ENCODE measurements at places on chromosomes 12 and 14.

GRCh38 chr12:104605685-104606084 is 148.9 kb downstream of the CHST11 start:
- peak; percentile 48 for DNase-seq

DNA sequence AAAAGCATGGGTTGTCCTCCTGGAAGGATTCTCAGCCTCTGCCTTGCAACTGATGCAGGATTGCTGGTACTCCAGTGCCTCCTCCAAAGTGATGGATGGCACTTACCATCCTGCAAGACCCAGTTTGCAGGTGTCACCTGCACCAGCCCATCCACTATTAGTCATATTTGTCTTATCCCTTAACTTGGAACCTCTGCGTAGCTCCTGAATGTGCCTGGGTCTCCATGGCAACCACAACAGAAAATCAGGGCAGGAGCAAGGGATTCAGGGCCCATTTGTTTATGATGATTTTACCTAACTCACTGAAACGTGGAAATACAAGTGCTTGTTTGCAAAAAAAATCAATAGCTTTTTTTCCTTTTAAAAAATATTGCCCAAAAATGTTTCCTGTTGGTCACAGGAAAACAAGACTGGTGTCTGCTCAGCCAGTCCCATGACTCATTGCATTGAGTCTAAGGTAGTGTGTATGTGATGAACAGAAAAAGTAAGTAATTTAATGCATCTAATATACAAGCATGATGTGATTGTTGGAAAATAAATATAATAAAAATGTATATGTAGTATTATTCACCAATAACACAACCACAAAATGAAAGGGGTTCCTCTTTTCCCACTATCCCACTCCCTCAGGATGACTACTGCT is 1196.3 kb upstream of the TMEM132C start:
- DNase-seq: no peak

GRCh38 chr12:4959381-4959780 is 49.7 kb downstream of the KCNA1 start:
- no peak for DNase-seq

DNA sequence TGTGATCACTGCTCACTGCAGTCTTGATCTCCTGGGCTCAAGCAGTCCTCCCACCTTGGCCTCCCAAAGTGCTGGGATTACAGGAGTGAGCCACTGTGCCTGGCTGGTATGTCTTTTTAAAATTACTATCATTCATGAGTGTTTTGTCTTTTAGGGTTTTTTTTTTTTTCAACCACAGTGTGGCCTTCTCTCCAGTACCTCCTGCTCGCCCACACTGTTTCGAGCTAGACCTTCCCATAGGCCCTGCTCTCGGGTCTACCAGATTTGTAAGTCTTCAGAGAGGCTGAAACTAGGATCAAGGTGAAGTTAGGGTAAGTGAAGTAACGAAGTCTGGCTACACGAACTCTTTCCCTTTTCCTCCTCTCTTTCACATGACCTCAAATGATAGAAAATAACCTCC is 1.5 kb downstream of the BIN2 start:
- DNase-seq: no peak

GRCh38 chr12:48693572-48693971 is 11.5 kb upstream of the KANSL2 start:
- no peak for DNase-seq

GRCh38 chr14:68099495-68100045 is 280.0 kb downstream of the RAD51B start:
- peak; percentile 82 for DNase-seq

DNA sequence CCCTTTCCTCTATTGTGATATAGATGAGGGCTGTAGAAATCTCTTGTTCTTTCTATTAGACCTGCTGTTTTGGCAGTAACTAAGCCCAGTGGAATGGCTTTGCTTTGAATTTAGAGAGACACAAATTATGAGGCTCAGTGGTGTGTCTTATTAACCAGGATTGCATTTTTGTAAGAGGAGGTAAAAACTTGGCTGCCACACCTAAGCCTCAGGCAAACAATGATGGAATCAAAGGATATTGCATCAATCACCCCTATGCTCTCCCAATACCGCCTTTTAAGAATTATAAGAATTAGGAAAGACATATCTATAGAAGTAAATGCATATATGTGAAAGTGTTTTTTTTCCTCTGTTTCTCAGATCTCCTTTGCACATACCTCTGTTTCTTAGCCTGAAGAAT is 63.3 kb downstream of the ACSS3 start:
- no peak for DNase-seq

GRCh38 chr14:29900609-29901350 is 26.9 kb downstream of the PRKD1 start:
- no peak for DNase-seq

- peak; percentile 22 for DNase-seq
Observed at GRCh38 chr14:94426526-94426925, 26.1 kb downstream of the SERPINA11 start.

- DNase-seq: peak; percentile 71
Observed at GRCh38 chr12:47032644-47033043, 46.8 kb upstream of the PCED1B start.

DNA sequence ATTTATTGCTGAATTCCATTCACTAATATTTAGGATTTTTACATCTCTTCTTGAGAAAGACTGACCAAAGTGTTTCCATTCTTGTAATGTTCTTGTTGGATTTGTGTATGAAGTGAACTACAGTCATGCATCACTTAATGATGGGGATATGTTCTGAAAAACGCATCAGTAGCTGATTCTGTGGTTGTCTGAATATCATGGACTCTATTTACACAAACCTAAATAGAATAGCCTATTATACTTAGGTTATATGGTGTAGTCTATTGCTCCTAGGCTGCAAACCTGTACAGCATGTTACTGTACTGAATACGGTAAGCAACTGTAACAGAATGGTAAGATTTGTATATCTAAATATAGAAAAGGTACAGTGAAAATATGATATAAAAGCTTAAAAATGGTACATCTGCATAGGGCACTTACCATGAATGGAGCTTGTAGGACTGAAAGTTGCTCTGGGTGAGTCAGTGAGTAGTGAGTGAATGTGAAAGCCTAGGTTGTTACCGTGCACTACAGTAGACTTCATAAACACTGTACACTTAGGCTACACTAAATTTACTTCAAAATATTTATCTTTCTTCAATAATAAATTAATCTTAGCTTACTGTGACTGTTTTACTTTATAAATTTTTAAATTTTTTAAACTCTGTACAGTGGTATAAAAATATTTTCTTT is 27.6 kb upstream of the P2RX4 start:
- no peak for DNase-seq

DNA sequence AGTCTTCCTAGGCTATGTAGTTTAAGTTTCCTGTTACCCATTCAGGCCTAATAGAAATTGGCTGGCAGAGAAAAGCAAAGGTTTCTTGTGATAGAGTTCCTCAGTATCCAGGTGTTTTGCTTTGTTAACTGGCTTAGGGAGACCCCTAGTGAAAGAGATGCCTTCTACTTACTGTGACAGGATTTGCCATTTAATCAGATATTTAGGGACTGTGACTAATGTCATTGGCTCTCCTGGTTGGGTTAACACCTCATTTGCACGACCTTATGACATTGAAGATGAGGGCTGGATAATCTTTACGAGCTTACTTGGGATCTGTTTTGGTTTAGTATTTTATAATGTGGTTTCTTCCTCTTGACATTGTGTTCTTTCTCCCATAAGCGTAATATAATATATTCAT is 5.8 kb downstream of the MON2 start:
- no peak for DNase-seq

DNA sequence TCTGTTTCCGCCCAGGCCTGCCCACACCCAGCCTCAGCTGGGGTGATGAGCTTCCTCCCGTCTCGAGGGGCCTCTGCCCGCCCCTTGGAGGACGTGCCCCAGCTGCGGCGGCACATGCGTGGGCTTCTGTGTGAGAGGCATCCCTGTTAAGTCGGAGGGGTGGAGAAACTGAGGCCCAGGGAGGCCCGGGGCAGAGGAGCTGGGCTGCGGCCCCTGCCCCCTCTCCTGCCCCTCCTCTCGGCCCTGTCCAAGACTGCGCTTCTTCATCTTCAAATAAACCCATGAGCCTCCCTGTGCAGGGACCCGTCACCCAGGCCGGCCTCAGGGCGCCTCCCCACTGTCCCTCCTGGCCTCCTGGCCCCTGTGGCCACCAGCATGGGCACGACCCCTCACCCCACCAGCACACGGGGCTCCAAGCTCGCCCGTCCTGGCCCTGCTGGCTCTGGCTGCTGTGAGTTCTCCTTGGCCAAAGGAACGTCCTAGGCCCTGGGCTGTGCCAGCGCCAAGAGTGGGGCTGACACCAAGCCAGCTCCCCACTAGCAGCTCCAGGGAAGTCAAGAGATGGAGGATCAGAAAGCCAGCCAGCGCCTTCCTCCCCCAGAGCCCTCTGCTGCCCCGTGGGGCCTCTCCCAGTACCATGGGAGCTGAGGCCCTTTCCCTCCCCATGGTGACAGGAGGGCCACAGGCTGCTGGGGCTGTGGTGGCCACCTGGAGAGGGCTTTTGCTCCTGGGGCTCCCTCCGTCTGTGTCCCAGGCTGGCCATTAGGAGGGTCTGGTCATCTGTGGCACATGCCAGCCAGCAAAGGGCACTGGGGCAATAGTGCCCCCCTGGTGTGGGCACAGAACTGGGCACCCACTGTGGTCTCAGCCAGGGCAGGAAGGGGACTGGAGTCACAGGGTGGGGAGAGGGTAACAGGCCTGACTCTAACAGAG is 180.4 kb downstream of the KIF26A start:
- no peak for DNase-seq

GRCh38 chr14:96309133-96309895 is 53.3 kb downstream of the BDKRB1 start:
- DNase-seq: no peak

DNA sequence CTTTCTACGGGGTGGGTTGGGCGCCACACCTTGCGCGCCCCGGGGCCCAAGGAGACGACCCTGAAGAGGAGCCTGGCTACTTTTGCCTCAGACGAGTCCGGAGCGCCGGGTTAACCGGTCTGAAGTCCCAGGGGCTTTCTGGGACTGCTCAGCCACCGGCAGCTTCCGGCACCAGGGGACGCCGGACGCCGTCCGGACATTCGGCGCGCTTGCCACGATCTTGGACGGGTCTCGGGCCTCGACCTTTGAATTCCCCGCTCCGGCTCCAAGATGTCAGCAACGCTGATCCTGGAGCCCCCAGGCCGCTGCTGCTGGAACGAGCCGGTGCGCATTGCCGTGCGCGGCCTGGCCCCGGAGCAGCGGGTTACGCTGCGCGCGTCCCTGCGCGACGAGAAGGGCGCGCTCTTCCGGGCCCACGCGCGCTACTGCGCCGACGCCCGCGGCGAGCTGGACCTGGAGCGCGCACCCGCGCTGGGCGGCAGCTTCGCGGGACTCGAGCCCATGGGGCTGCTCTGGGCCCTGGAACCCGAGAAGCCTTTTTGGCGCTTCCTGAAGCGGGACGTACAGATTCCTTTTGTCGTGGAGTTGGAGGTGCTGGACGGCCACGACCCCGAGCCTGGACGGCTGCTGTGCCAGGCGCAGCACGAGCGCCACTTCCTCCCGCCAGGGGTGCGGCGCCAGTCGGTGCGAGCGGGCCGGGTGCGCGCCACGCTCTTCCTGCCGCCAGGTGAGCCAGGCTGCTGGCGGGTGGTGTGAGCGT is at the start of gene ACOT4:
Gene ACOT4 (plus strand): TSS at position 184 of the 760 bp plus-strand sequence. CDS start 87 bp downstream, at position 271.
- DNase-seq: peak; percentile 26

- no peak for DNase-seq
Observed at GRCh38 chr12:49054524-49054923, 6.1 kb downstream of the KMT2D start.

GRCh38 chr12:2957816-2958431 is 1.3 kb upstream of the TEAD4 start:
- no peak for DNase-seq

- peak; percentile 83 for DNase-seq
Observed at GRCh38 chr12:44015333-44015941, 179.6 kb downstream of the TMEM117 start.

DNA sequence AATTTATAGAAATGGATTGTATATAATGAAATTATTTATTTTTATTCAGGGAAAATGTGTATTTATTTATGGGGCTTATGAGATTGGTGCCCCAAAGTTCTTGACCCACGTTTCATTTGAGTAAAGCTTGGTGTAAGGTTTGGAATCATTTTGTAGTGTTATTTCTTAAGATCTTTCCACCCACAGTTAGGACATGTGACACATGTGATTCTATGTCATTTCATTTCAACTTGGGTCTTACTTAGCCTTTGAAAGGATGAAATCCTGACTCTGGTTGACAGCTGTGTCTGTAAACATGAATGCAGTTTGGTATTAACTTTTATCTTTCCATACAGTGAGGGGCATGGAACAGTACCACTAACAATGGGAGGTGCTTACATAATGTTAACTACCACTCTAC is 51.7 kb downstream of the FLRT2 start:
- no peak for DNase-seq

DNA sequence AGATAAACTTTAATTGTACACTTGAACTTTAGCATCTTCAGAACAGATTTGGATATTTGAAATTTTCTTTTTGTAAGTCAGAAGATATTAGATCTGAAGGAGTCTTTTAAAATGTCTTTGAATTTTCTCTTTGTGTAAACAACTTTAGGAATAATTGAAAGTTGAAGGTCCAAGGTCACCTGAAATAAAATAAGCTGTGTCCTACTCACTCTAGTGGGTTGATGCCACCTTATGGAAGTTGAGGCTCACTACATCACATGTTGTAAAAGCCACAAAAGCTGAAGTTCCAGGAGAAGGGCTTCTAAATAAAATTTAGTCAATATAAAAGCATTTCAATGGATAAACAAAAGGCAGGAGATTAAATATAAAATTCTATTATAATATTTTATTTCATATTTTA is 122.0 kb upstream of the ATXN7L3B start:
- peak; percentile 34 for DNase-seq

DNA sequence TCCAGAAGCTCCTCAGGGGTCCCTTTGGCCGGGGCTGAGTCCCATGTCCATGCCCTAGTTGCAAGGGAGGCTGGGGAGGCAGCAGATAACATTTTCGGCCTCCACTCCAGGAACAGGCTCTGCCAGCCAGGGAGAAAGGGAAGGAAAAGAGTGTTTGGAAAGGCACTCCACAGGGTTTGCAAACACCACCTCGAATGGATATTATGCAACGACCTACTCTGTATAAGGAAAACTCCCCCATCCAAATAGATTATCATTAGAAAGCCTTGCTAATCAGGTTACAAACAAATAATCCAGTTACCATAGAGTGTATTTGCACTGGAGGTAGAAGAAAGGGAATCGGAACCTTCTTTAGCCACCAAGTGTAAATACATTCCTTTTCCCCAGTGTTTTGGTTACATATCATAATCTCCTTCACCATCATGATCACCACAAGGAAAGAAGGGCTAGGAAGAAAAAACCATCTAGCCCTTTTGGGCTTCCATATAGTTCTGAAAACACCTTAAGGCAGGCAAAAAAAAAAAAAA is 40.4 kb downstream of the TMCC3 start:
- no peak for DNase-seq

DNA sequence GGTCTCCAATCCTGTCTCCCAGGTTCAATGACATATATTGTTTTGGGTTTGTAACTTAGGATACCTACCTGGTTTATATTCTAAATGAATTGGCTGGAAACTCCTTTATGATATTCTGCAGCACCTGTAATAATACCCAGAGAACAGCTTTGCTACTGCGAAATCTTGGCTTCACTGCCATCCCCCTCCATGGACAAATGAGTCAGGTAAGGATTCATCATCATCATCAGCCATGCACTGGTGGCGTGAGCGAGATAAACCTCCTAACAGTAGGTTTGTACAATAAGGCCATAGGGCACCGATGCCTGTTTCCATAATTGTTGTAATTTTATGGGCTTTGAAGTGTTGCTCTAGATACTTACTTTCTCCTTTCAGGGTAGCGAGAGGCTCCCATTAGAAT is 10.7 kb downstream of the DDX47 start:
- no peak for DNase-seq

- DNase-seq: peak; percentile 66
Observed at GRCh38 chr14:73755434-73756014, 41.3 kb upstream of the PNMA1 start.

- peak; percentile 81 for DNase-seq
Observed at GRCh38 chr12:109695961-109696461, 17.6 kb upstream of the FAM222A start.
